ENCODE measurements at places on chromosomes 16 and 17. TPM values are rescaled to one million over a fixed set of nuclear protein-coding genes. Genes with fewer than 3 reads are reported as not detected.

Gene HBA2
- not detected for total RNA-seq

Gene KCTD19
- under 0.01 TPM for total RNA-seq

Gene SALL1
- 6.0 TPM for total RNA-seq

Gene UQCRC2
- 185 TPM for total RNA-seq

Gene APOBR
- total RNA-seq: not detected

Gene CHRNE
- total RNA-seq: 0.62 TPM

Gene INCA1
- 0.11 TPM for total RNA-seq

Gene CES4A
- 1.00 TPM for total RNA-seq

Gene LCAT
- 7.5 TPM for total RNA-seq

Gene MYH13
- not detected for total RNA-seq

Gene GLIS2
- 3.6 TPM for total RNA-seq

Gene SLC9A5
- 1.4 TPM for total RNA-seq

Gene PEX12
- 3.7 TPM for total RNA-seq

Gene EVPLL
- total RNA-seq: not detected
